ENCODE measurements at places on chromosomes 3 and 15.
A peak's percentile ranks its signal among the peaks of the same experiment; 100 is the strongest.

DNA sequence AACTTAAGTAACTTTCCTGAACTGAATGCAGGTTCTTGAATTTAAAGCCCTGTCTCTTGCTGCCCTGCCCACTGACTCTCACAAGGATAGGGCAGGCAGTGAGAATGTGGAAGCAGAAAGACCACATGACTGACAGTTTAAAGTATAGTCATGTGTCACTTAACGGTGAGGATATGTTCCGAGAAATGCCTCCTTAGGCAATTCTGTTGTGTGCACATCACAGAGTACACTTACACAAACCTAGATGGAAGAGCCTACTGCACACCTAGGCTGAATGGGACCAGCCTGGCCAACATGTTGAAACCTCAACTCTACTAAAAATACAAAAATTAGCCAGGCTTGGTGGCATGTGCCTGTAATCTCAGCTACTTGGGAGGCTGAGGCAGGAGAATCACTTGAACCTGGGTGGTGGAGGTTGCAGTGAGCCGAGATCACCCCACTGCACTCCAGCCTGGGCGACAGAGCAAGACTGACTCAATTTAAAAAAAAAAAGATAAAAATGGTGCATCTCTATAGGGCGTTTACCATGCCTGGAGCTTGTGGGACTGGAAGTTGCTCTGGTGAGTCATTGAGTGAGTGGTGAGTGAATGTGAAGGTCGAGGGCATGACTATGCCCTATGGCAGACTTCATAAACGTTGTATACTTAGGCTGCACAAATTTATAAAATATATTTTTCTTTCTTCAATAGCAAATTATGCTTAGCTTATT is 18.9 kb upstream of the COPG1 start:
- no peak for DNase-seq

- no peak for DNase-seq
These were observed 398.2 kb upstream of the TPM1 start for GRCh38 chr15:62644216-62644888.

DNA sequence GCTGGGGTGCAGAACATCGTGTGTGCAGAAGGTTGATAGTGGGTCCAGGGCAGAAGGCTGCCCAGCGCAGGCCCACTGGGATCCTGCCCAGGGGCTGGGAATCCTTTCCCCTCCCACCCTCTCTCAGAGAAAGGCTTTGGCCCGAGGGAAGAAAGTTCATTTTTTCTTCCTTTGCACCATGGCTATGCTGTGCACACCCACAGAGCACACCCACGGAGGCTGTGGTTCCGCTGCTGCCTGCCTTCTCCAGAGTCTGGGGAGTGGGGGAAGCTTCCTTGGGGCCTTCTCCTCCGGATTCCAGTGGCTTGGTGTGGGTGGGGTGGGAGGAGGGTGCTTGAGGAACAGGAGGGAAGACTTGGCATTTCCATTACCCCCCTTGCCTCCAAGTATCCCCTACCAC is 7.0 kb upstream of the PRKCD start:
- no peak for DNase-seq

GRCh38 chr15:27977696-27978095 is 121.4 kb downstream of the OCA2 start:
- DNase-seq, result no peak

GRCh38 chr3:128402319-128402718 is 64.4 kb downstream of the DNAJB8 start:
- no peak for DNase-seq

DNA sequence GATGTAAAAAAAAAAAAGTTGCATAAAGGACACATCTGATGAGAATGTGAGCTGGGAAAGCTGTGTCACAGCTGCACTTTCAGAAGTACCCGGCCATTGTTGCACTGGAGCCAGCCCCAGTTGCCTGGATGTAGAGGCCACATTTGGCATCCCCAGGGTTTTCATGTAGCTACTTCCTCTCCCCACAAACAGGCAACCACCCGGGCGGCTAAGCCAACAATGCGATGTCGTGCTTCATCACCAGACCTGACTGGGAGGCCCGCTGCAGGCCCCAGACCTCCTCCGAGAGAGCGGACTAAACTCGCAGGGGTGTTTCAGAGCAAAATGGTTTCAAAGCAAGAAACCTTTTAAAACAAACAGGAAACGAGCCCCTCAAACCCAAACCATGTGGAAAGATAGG is 142.3 kb downstream of the TMCO5A start:
- no peak for DNase-seq

DNA sequence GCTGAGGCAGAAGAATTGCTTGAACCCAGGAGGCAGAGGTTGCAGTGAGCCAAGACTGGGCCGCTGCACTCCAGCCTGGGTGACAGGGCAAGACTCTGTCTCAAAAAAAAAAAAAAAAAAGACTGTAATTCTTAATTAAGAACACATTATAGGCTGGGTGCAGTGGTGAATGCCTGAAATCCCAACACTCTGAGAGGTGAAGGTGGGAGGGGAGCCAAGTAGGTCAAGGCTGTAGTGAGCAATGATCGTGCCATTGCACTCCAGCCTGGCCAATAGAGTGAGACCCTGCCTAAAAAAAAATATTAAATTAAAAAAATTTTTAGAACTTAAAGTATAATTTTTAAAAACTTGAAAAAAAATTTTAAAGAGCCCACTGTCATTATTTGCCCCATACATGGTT is 13.4 kb upstream of the ARPIN start:
- no peak for DNase-seq

GRCh38 chr3:27666272-27666671 is 55.9 kb downstream of the EOMES start:
- DNase-seq, result no peak

DNA sequence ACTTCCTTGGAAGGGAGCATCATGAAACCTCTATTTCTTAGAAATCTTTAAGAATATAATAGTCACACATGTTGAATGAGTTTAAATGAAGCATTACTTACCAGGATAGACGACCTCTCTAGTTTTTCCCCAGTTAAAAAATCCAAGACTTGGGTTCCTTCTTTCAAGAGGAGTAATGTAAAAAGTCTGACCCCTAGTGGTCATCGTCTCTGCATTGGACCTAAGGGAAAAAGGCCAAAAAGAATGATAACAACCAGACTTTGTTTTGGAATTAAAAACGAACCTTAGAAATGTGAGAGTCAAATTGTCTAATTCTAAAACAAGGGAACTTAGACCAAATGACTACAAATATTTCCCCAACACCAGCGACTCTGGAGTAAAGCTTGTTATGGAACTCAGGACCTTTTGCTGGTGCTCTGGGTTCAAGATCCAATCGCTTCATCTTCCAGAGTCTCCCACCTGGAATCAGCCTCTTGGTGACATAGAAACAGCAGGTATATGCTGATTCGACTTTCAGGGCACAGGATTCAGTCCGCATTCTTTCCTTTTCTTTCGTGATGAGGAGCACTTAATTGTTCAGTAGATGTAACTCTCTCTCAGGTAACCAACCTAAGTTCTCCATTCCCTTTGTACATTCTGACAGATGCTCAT is 214.8 kb upstream of the TPRG1 start:
- DNase-seq, result peak; percentile 31

DNA sequence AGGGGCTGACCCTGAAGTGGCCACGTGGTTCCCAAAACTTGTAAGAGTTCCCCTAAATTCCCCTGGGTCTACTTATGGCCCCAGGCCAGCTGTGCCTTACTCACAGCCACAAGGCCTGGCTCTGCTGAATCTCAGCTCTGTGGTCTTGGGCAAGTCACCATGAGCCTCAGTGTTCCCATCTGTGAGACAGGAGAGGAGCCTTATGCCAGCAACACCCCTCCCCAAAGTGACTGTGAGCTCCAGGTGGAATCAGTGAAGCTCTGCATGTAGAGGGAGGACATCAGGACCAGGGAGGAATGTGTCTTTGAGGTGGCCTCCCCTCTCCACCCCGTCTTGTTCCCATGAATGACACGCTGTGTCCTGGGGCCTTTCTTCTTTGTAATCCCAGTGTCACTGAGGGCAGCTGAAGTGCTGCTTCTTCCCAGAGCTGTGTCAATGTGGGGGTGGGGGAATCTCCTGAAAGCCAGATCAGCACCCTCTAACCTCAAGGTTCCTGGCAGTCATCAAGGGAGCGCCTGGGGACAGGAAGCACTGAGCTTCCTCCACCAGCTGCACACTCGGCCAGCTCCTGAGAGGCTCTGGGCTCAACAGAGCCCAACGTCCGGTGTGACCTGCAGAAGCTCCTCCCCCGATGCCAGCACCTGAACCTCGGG is 258.9 kb downstream of the UACA start:
- no peak for DNase-seq

GRCh38 chr15:66080717-66081398 is 172.7 kb downstream of the MEGF11 start:
- no peak for DNase-seq

- DNase-seq, result no peak
These were observed 243.3 kb upstream of the TBL1XR1 start for GRCh38 chr3:177440456-177441104.

- no peak for DNase-seq
These were observed 70.6 kb downstream of the PIAS1 start for GRCh38 chr15:68124700-68125099.

- DNase-seq, result no peak
These were observed 233.3 kb downstream of the SHOX2 start for GRCh38 chr3:157872902-157873301.

DNA sequence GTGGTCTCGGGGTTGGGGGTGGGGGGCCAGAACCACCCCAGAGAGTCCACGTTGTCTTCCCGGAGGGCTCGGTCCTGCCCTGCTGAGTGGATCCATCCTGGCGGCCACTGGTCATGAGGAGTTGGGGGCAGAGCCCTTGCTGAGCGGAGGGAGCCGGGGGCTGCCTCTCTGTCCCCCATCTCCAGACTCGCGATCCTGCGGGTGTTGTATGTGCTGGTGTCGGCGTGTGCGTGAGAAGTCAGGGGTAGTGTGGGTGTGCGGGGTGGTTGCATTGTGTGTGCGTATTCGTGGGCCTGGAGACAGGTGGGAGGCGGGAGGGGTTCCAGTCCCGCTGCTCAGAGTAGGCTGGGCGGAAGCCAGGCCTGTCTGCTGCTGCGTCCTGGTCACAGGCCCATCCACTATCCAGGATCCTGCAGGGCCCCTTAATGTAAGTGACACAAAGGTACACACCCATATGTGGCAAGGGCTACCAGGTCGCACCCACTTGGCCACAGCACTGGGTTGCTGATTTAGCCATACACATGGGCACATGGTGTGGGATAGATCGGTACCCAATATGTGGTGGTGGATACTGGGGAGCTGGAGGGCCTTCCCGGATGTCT is 30.7 kb downstream of the NBEAL2 start:
- no peak for DNase-seq

Data from T47D (cell line).